ENCODE measurements at places on chromosomes 5 and 9.

- DNase-seq, result no peak
These were observed 768.5 kb upstream of the ACO1 start for GRCh38 chr9:31615966-31616365.

GRCh38 chr5:160496334-160496733 lies 74.7 kb downstream of the PTTG1 start:
- no peak for DNase-seq

GRCh38 chr5:169296419-169297143 lies 4.4 kb downstream of the SLIT3 start:
- DNase-seq, result no peak

- no peak for DNase-seq
These were observed 358.4 kb downstream of the TMEM38B start for GRCh38 chr9:106052735-106053134.

DNA sequence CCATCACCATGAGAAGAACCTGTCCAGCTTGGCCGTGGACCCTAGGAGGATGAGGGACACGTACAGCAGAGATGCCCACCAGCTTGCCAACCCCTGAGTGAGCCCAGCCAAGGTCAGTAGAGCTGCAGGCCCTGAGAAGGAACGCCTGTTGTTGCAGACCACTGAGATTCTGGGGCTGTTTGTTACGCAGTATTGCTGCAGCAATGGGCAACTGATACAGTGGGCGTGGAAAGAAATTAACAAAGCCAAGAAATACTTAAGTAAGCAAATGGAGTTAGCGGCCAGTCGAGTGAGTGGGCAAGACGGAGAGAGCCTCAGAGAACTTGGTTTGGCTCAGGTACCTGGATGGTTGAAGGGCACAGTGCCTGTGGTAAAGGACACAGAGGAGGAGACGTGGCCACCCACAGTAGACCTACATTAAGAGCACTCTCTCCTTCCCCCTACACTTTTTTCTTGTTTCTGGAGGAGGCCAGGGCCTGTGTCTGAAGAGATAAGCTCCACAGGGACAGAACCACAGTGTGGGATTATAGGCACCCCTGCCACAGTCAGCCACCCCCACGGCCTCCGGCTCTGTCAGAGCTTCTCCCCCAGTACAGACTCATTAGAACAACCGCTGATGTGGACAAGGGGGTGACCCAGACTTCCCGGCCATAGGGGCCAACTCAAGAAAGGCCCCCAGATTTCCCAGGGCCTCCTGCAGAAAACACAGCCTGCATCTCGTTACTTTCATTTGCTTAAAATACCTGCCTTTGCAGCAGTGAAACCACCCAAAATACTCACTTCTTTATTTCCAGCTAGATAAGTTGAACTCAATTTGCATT lies 40.1 kb upstream of the GRHPR start:
- DNase-seq, result no peak

DNA sequence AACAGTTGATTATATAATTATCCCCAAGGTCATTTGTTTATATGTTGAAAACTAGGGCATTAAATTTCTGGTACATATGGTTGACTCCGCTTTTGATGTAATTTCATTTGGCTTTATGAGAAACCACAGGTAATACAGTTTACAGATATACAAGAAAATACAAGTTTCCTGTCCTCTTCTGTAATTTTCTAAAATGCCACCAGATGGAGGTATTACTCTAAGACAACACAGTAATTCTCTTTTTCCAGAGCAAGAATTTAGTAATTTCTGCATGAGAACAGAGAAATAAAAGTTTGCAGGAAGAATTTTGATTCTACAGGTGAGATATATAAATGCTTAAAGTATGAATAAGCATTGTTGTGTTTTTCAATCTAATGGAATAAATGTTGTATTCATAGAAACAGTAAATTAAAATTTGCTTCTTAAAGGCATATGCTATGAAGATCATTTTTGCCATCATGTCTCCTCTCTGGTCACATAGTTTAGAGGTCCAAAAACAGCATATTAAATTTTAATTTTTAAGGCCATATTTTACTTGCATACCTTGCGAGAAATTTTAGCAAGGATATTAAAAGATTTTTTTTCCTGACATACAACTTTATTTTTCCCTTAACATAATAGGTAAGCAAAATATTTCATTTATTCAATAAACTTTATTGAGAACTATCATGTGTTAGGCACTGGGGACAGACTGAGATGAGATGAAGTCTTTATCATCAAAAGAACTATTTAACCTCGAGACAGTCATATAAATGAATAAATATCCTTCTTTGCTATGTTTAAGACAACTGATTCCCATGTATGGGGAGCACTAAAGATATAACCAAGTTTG lies 22.7 kb downstream of the CHD1 start:
- peak; percentile 76 for DNase-seq

GRCh38 chr5:85484982-85485574 lies 1100.4 kb upstream of the EDIL3 start:
- DNase-seq, result no peak

DNA sequence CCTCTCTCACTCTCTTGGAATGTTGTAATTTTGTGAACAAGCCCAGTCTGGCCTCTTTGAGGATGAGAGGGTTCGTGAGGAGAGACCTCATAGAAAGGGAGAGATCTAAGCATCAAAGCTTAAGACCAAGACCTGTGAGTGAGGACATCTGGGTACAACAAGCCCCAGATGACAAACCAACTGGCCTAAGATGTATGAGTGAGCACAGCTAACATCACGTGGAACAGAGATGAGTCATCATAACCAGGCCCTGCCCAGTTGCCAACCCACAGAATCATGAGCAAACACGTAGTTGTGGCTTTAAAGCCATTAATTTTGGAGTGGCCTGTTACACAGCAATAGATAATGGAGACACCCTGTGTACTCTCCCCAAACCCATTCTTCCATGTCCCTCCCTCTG lies 439.1 kb upstream of the KIF2A start:
- DNase-seq, result no peak

GRCh38 chr9:89952401-89952800 lies 347.6 kb downstream of the GADD45G start:
- DNase-seq, result no peak

DNA sequence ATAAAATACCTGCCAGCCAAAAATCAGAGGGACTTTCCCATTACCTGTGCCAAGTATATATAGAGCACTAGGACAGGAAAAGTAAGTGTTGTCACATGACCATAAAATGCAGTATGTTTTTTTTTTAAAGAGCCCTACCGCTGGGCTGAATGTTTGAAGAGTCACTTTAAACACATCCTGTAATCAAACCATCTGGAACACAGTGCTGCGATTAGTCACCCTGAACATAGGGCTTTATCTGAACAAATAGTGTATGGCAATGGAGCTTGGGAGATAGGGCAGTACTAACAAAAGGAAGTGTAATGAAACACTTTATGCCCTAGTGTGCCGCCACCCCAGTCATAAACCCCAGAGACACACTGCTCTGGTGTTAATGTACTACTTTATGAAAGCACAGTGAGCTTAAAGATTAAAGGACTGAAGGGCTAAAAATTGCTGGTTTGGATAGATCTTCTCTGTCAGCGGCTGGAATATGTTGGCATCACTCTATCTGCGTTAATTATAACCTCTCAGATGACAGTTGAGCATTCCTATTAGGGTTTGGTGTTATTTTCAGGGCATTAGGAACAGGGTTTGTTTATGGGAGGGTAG lies 90.4 kb downstream of the ZNF608 start:
- no peak for DNase-seq

DNA sequence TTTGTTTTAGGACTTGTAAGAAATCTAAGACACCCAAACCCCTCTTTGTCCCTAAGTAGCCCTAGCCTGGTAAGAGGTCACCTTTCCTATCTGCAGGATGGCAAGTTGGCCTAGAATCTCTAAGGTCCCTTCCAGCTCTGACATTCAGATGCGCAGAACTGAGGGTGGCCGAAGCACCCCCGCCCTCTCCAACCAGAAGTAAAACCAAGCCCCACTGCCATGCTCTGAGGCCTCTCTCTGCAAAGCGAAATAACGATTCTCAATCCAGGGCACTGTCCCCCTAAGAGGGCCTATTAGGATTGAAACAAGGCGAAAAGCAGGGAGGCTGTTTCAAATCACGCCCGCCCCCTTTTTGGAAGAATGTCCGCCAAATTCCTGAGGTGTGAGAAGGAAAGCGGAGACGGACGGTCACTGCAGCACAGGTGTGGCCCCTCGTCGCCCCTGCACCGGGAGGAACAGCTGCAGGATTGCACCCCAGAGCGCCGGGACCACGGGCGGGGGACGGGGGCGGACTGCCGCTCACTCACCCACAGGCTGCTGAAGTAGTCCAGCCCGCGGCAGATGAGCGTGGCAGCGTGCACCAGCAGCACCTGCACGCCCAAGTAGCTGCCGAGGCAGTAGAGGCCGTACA lies 824 bp downstream of the TMEM245 start:
- DNase-seq, result no peak

DNA sequence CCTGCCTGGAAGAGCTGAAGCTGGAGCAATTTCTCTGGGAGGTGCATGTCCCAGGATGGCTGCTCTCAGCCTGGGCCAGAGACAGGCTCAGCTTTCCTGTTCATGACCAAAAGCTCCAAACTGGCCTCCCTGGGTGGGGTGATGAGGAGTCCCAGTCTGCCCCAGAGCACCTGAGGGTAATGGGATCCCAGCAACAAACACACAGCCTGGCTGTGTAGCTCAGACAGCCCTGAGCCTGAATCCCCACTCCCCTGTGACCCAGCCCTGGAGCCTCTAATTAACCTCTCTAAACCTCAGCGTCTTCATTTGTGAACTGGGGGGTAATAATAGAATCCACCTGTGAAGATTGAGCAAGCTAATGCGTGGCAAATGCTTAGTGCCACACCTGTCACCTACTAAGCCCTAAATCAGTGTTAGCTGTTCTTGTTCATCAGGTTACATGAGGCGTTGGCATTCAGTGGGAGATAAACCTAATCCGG lies 67.5 kb downstream of the HSPA4 start:
- DNase-seq, result no peak

GRCh38 chr5:72487177-72487576 lies 20.0 kb downstream of the ZNF366 start:
- DNase-seq, result no peak

DNA sequence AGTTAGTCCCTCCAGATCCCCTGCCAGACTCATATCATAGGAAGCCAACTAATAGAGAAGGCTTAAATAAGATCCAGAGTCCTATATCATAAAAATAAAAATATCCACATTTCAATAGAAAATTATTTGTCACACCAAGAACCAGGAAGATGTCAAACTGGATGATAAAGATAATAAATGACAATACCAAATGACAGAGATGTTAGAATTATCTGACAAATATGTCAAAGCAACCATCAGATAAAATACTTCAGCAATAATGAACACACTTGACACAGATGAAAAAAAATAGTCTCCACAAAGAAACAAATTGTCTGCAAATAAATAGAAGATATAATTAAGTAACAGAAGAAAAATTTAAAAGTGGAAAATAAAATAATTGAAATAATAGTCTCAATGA lies 300.7 kb upstream of the FTMT start:
- DNase-seq, result no peak

GRCh38 chr9:28688172-28688571 lies 1114.9 kb upstream of the C9orf72 start:
- DNase-seq, result no peak

- DNase-seq, result no peak
These were observed 93.6 kb downstream of the SH3TC2 start for GRCh38 chr5:148969291-148969690.

DNA sequence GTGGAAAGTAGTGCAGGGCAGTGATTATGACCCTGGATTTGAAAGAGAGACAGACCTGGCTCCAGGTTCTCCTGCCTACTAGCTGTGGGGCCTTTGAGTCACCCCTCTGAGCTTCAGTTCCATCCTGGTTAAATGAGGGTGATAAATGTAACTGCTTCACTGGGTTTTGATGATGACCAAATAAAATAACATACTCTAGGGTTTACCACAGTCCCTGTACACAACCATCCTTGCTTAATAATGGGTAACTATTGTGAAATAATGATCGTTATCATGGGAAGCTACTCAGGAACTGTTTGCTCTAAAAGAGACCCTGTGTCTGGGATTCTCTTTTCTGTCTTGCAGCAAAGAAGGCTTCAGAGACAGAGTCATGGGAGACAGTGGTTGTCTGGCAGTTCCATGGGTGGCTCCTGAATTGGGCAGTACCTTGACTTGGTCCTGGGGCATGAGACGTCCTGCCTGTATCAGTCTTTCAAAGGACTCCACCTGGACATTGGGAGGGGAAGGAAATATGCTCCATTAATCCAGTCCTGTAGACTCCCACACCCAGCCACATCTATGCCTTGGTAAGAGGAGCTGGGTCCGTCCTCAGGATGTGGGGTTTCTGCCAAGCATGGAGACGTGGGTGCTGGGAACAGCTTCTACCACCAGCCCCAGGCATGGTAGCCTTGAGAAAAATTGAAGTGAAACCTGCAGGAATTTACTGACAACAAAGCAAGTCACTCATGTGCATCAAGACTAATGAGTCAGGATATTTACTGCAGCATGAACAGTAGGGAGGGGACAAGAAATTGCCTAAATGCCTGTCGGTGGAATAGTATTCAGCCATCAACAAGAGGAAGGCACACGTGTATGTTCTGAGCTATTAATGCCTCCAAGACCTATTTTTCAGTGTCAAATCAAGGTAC lies 23.4 kb downstream of the AKNA start:
- no peak for DNase-seq

DNA sequence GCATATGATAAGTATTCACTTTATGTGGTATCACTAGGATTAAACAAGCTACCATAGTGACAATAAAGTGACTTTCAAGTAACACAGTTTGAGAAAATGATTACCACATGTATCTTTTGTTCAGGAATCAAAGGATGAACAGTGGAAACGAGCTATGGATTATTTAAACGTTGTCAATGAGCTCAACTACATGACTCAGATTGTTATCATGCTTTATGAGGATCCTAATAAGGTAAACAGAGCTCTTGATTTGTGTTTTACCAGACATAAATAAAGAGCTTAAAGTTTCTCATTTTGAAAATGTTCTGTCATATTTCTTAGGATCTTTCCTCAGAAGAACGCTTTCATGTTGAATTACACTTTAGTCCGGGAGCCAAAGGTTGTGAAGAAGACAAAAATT lies 57.4 kb downstream of the PPIP5K2 start:
- no peak for DNase-seq

DNA sequence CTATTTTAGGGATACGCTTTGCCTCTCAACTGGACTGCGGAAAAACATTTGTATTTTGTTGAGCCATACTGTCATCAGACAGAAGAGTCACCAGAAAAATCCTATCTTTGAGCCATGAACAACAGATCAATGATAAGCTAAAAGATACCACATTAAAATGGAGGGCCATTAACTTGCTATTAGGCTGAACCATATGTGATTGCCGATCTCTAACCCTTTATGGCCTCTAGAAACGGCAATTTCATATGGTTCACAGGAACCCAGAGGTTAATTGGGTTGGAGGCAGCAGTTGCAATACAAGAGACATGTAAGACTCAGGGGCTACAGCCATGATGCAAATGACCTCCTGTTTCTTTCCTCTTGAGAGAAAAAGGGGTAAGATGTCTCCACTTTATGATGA lies 69.8 kb downstream of the MYO10 start:
- DNase-seq, result no peak
